ENCODE measurements at places on chromosomes 13 and 19. TPM values are rescaled to one million over a fixed set of nuclear protein-coding genes. Genes with fewer than 3 reads are reported as not detected.
A peak's percentile ranks its signal among the peaks of the same experiment; 100 is the strongest.

GRCh38 chr19:55391702-55392615 lies 6.2 kb downstream of the RPL28 start:
- peaks cover 23% of the 10 kb centered on the region for H3K36me3 ChIP-seq
- peaks cover 28% of the 10 kb centered on the region for H3K4me1 ChIP-seq
- H3K27me3 ChIP-seq, result no peaks in the 10 kb centered on the region
- DNase-seq, result no peak
- H3K4me3 ChIP-seq, result no peak overlapping the region

DNA sequence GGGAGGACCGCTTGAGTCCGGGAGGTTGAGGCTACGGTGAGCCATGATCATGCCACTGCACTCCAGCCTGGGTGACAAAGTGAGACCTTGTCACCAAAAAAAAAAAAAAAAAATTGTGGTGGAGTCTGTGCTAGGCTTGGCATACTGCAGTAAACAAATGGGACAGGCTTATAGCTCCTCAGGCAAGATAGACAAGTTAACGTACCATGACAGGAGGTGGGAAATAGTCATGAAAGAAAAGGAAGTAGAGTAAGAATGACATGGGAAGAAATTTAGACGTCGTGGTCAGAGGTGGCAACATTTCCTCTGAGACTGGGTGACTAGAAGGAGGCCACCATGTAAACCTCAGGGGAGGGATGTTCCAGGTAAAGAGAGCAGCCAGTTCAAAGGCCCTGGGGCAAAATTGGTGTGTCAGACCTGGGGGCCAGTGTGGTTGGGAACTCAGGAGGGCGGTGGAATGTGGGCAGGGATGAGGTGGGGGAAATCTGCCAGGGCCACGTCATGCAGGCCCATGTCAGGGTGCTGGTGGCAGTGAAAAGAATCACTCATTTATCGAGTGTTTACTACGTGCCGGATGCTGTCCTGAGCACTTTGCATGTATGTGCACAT lies 5.6 kb downstream of the SNRPA start:
- no peak overlapping the region for H3K4me3 ChIP-seq
- H3K36me3 ChIP-seq, result peaks cover 40% of the 10 kb centered on the region

Gene SRRM5
- not detected for total RNA-seq

GRCh38 chr13:27027086-27027667 lies 144.4 kb downstream of the USP12 start:
- no peak for DNase-seq
- H3K36me3 ChIP-seq, result no peaks in the 10 kb centered on the region
- H3K4me3 ChIP-seq, result no peak overlapping the region
- no peaks in the 10 kb centered on the region for H3K4me1 ChIP-seq

- H3K36me3 ChIP-seq, result no peaks in the 10 kb centered on the region
- no peak for DNase-seq
- H3K27ac ChIP-seq, result peak overlapping the region; percentile 2
- no peaks in the 10 kb centered on the region for H3K4me1 ChIP-seq
- H3K27me3 ChIP-seq, result no peaks in the 10 kb centered on the region
Measured at GRCh38 chr13:24670961-24671381, 9.2 kb upstream of the ATP12A start.

DNA sequence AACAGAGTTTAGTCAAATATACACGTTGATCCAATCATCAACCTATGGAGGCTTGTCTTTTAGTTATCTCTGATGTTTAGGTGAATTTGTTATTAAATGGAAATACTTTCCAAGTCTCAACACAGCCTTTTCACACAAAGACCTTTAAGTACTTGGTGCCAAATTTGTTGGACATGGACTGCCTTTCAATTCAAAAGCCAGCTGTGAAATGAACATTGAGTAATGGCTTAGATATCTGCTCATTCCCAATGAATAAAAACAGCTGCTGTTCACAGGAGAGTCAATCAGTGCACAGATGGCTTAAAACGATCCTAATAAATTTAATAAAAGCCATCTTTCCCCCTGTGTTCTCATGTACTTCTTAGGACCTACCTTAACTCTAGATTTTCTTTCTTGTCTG lies 19.9 kb upstream of the DHRS12 start:
- no peaks in the 10 kb centered on the region for H3K36me3 ChIP-seq
- DNase-seq, result no peak
- H3K27ac ChIP-seq, result no peak overlapping the region
- H3K27me3 ChIP-seq, result no peaks in the 10 kb centered on the region

Gene B3GNT3
- total RNA-seq, result not detected

Gene SLC10A2
- total RNA-seq, result not detected

- DNase-seq, result peak; percentile 76
- H3K36me3 ChIP-seq, result no peaks in the 10 kb centered on the region
- H3K27ac ChIP-seq, result peak overlapping the region; percentile 30
- H3K4me1 ChIP-seq, result peaks cover 12% of the 10 kb centered on the region
Measured at GRCh38 chr19:36009220-36009619, 607 bp upstream of the SYNE4 start.

Gene KLK3
- not detected for total RNA-seq

DNA sequence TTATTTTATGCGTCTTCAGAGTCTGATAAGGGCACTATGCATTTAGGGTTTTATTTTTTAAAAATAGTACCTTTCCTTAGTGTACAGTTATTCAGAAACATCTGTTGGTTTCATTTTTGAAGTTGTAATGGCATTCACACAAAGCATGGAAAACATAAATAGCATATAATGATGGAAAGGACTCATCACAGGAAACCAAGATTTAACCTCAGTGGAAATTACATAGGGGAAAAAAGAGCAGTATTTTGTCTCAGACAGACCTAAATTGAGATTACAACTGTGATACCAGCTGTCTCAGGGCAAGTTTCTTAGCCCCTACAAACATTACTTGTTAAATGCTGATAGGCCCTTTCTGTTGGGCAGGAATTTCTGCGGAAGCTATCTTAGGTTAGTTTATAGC lies 57.2 kb downstream of the NHLRC3 start:
- no peak for DNase-seq
- no peaks in the 10 kb centered on the region for H3K4me1 ChIP-seq
- no peak overlapping the region for H3K4me3 ChIP-seq

GRCh38 chr19:29062475-29063435 lies 150.2 kb downstream of the UQCRFS1 start:
- no peak for DNase-seq
- no peaks in the 10 kb centered on the region for H3K36me3 ChIP-seq
- H3K4me1 ChIP-seq, result no peaks in the 10 kb centered on the region
- no peak overlapping the region for H3K4me3 ChIP-seq

DNA sequence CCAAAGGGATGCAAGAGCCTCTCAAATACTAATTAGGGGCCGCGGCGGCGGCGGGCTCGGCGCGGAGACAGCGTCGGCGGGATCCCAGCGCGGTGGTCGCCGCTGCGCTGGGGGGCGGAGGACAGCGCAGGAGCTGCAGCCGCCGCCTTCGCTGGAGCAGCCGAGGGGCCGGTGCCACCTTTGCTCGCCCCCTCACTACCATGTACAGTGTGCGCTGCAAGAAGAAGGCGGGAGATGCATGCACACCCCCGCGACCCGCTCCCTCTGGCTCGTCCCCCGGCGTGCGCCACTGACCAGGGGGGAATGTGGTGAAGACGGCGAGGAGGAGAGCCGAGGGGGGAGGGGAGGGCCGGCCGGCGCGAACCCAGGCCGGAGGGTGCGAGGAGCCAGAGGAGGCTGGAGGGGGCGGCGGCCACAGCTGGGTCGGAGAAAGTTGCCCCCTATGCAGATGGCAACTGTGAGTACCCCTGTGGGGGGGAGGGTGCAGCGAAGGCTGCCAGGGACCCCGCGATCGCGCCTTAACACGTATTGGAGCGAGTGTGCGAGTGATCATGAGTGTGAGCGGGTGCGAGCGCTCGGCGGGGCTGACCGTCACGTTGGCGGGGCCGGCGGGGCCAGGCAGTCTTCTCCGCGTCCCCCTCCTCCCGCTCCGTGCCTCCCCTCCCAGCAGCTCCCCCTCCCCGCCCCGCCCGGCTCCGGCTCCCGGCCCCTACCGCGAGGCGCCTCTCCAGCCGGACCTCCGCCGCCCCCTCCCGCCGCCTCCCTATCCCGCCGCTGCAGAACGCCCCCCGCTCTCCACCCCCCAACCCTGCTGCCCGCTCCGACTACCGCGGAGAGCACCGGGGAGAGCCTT lies 808 bp downstream of the SLITRK5 start:
- peak overlapping the region; percentile 85 for H3K4me3 ChIP-seq
- no peaks in the 10 kb centered on the region for H3K36me3 ChIP-seq
- H3K27me3 ChIP-seq, result no peaks in the 10 kb centered on the region
- DNase-seq, result peak; percentile 38
- peak overlapping the region; percentile 72 for H3K27ac ChIP-seq

DNA sequence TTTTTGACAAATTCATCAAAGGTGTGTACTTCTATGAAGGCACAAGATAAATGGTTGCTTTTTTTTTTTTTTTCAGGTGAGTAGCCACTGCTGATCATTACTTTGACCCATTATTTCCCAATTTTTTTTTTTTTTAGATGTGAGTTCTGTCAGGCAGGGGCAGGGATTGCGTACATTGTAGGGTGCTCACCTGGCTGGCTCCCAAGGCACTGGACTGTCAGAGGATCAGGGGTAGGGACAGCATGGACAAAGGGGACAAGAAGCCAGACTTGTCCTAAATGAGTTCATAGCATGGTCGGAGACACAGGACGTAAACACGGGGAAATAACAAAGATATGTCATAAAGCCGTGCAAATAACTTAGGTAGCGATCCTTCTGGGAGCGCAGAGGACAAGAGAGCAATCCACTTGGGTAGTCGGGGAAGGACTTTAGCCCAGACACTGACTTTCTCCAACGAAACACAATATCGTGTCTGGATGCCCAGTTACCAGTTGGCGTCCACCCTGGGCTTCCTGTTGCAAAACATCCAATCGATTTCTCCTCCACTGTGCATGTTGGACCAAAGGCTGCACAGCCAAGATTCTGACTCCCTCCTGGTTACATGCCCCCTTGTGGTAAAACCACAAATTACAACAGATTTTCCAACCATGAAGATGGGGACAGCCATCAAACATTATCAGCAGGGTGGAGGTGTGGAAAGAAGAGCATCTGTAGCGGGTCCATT lies 27.5 kb upstream of the KATNAL1 start:
- H3K27me3 ChIP-seq, result no peaks in the 10 kb centered on the region
- no peak for DNase-seq
- H3K27ac ChIP-seq, result no peak overlapping the region
- peaks cover 4% of the 10 kb centered on the region for H3K4me1 ChIP-seq
- no peaks in the 10 kb centered on the region for H3K36me3 ChIP-seq
- H3K4me3 ChIP-seq, result no peak overlapping the region

- H3K36me3 ChIP-seq, result no peaks in the 10 kb centered on the region
- H3K4me1 ChIP-seq, result no peaks in the 10 kb centered on the region
- no peak overlapping the region for H3K27ac ChIP-seq
- DNase-seq, result no peak
Measured at GRCh38 chr19:50458396-50459066, 17.8 kb upstream of the EMC10 start.

DNA sequence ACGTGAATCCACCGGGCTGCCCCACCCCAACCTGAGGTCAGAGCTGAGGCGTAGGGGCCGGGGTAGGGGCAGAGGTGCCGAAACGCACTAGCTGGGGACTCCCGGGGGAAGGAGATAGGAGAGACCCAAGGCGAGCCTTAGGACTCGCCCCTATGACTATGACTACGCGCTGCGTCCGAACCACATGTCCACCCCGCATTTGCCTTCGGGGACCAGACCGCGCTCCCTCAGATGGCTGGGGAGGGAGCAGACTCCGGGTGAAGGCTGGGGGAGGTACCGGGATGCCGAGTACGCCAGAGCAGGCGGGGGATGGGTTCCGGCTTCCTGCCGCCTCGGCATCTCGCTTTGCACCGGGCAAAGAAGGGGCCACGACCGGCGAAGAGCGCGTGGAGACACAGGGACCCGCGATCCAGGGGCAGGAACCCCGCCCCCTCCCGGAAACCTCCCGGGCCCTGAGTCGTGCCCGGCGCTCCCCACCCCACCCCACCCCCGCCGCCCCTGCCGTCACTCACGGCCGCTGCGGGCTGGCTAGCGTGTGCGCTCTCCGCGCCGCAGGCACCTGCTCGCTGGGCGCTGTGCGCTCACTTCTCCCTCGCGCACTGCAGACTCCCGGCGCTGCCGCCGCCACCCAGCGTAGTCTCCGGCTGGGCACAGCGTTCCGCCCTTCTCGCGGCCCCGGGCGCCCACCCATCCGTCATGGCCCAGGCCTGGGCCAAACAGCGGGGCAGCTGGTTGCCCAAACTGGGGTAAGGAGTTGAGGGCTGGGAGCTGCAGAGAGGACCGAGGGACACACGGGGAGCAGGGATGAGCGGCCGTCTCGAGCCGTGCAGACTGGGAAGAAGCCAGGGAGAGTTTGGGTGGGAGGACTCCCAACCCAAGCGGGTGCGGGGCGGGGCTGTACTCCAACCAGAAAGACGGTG lies 622 bp upstream of the VSTM2B start:
- H3K4me1 ChIP-seq, result peaks cover 27% of the 10 kb centered on the region
- no peaks in the 10 kb centered on the region for H3K36me3 ChIP-seq
- no peak overlapping the region for H3K27ac ChIP-seq
- H3K4me3 ChIP-seq, result no peak overlapping the region

Gene NDFIP2
- total RNA-seq, result 26.7 TPM

Gene F7
- total RNA-seq, result not detected

Gene COL5A3
- 4.5 TPM for total RNA-seq

DNA sequence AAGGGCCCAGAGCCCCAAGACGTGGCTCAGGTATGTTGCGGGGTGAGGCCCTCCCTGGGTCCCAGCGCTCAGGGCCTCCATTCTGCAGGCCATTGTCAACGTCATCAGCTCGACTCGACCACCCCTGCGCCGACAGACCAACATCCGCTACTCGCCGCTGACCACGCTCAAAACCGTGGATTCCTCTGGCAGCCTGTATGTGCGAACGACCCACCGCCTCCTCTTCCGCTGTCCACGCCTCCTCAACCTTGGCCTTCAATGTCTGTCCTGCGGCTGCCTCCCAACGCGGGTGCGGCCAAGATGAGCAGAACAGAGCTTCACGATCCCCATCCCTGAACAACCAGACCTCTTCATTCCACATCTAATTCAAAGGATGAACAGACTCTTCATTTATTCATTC lies 8.2 kb downstream of the RDH8 start:
- no peaks in the 10 kb centered on the region for H3K36me3 ChIP-seq
- no peak overlapping the region for H3K4me3 ChIP-seq
- no peaks in the 10 kb centered on the region for H3K4me1 ChIP-seq
- H3K27ac ChIP-seq, result no peak overlapping the region
- no peaks in the 10 kb centered on the region for H3K27me3 ChIP-seq

GRCh38 chr19:17402982-17403855 lies 2.2 kb downstream of the BST2 start:
- H3K4me3 ChIP-seq, result no peak overlapping the region
- no peaks in the 10 kb centered on the region for H3K27me3 ChIP-seq
- H3K4me1 ChIP-seq, result peaks cover 13% of the 10 kb centered on the region
- no peak for DNase-seq

Gene KIR3DL1
- total RNA-seq, result not detected

DNA sequence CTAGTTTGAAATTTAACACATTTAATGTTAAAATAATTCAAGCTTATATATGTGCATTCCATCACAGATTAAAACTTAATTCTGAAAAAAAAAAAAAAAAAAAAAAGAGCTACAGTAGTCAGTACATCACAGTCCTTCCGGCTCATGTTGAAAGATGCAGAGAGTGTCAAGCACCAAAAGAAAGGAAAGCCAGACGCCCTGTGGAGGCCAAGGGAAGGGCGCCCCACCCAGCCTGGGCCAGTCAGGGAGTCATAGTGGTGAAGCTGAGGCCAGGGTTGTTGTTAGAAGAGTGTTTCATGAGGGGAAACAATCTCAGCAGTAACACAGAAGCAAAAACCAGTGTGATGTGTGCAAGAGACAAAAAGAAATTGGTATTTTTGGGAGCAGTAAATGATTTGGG lies 375.3 kb downstream of the MTUS2 start:
- H3K4me1 ChIP-seq, result no peaks in the 10 kb centered on the region
- no peak for DNase-seq
- H3K27ac ChIP-seq, result no peak overlapping the region
- no peaks in the 10 kb centered on the region for H3K27me3 ChIP-seq

GRCh38 chr13:107545946-107546502 lies 669.3 kb downstream of the LIG4 start:
- H3K27ac ChIP-seq, result no peak overlapping the region
- no peaks in the 10 kb centered on the region for H3K36me3 ChIP-seq
- DNase-seq, result peak; percentile 65
- H3K27me3 ChIP-seq, result no peaks in the 10 kb centered on the region
- H3K4me3 ChIP-seq, result no peak overlapping the region

All from thyroid gland (tissue), 4 donors.